Caco-2 (cell line): ENCODE measurements at places on chromosomes 11 and 22.

- peak; percentile 69 for DNase-seq
Observed at GRCh38 chr11:8871171-8871775, 39.7 kb upstream of the AKIP1 start.

- DNase-seq: no peak
Observed at GRCh38 chr11:11987503-11988022, 20.9 kb downstream of the DKK3 start.

DNA sequence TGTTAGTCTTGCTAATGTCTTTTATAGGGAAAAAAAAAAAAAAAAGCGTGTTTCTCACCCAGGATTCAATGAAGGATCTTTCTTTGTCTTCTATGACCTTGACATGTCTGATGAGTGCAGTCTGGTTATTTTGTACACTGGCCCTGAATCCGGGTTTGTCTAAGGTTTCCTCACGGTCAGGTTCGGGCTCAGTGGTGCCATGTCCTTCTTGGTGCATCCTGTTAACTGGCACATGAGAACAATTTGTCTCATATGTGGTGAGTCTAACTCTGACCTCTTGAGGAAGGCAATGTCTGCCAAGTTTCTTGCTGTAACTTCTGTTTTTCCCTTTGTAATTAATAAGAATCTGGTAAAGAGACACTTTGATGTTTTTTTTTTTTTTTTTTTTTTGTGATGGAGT is 12.5 kb downstream of the F2 start:
- no peak for DNase-seq

DNA sequence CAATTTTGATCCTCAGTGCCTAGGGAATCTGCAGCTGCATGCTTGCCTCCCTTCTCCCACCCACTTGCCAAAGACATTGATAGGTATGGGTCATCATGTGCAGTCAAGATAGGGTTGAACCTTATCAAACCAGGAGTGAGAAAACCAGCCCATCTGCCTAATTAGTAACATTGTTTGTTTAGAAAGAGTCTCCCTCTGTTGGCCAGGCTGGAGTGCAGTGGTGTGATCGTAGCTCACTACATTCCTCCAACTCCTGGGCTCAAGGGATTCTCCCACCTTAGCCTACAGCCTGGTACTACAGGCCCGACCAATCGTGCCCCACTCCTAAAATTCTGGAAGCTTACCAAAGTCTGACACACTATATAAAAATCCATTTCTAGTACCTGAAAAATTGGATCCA is 4.6 kb downstream of the C11orf71 start:
- DNase-seq: no peak

DNA sequence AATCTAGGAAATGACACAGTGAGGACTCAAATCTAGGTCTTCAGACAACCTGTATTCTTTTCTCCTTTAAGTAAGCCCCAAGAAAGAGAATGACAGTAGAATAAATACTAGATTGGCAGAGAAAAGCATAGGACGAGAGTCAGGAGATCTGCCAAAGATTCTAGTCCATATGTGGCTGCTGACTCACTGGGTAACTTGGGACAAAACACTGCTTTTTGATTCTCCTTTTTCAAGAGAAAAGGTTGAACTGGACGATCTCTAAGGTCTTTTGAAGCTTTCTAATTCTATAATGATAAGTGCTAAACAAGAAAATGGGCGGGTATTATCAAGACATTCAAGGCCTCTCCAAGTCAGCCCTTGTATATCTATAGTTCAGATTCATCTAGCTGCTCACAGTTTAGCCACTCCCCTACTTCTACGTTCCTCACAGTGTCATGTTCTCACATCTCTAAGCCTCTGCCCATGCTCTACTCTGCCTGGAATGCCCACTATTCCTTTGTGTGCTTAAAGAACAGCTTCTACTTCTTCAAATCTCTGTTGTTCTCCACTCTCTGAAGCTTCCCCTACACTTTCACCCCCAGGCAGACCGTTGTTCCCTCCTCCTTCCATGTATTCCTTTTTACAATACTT is 53.0 kb downstream of the RELT start:
- no peak for DNase-seq

GRCh38 chr11:73184953-73185671 is 33.0 kb upstream of the P2RY2 start:
- peak; percentile 85 for DNase-seq

DNA sequence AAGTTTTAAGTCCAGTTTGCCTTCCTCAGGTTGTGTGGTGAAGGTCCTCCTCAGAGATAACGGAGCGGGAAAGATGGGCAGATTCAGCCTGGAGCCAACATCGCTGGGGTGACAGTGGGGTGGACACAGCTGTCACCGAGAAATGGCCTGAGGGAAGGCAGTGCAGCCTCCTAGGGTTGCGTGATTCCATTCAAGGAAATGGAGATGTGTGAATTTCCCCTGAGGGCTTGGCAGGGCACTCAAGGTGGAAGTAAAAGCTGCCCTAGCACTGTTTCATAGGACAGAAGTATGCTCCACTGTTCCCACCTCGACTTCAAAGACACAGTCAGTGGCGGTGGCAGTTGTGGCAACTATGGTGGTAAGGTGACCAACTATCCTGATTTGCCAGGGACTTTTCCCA is 15.4 kb upstream of the CAT start:
- no peak for DNase-seq

- DNase-seq: no peak
Observed at GRCh38 chr11:65773784-65774411, 6.9 kb downstream of the AP5B1 start.

DNA sequence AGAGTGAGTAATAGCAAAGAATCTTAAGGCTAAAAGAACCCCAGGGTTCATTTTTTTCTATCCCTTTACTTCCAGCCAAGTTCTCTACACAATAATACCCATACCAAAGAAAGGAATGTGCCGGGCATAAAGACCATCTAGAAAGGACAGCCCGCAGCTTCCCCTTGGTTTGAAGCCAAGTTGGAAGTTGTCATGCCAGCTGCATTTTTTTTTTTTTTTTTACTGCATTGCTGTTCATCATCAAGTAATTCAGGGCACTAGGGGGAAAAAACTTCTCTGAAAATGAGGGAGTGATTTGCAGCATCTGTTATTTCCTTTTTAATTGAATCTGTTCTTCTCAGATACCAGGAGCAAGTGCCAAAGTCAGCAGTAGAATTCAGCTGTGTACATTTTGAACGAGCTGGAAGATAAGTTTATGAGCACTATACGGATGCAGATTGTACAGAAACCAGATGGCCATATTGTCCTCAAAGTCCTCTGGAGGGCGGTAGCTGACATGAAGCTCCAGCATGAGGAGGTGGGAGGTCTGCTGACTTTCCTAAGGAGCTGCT is 56.4 kb downstream of the UBASH3B start:
- DNase-seq: no peak

DNA sequence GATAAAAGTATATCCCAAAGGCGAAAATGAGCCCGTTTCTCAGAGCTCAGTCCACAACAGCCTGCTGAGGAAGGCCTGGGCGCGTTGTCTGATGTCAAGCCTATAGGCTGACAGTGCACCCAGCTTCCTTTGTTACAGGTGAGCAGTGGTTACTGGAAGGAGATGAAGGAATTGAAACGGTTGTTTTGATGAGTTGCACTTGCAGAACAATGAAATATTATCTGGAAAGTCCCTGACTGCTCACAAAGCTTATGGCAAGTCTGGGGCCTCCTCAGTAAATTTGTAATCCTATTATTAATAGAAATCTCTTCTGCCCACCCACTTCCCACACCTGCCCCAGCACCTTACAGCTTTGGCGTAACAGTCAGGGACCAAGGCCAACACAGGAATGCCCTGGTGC is 77.8 kb downstream of the C11orf91 start:
- no peak for DNase-seq

- no peak for DNase-seq
Observed at GRCh38 chr11:44760477-44760872, 33.7 kb downstream of the TSPAN18 start.

DNA sequence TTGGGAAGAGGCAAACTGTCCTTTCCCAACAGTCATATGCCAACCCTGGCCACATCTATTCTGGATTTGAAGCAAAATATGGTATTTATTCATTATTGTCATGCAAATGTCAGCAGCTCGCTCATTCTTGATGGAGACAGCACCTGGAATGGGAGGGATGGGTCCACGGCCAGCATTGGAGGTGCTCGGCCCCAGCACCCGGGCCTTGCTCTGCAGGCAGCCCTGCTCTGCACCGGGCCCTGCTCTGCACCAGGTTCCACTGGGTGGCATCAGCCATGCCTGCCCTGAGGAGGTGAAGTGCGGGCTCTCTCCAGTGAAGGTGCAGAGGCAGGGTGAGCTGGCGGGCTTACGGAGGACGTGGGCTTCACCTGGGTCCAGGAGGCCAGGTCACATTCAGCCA is 19.8 kb downstream of the LRP5 start:
- DNase-seq: no peak

- DNase-seq: no peak
Observed at GRCh38 chr22:38104084-38104483, 6.4 kb downstream of the BAIAP2L2 start.

GRCh38 chr11:45086526-45086925 is 59.9 kb upstream of the PRDM11 start:
- no peak for DNase-seq

DNA sequence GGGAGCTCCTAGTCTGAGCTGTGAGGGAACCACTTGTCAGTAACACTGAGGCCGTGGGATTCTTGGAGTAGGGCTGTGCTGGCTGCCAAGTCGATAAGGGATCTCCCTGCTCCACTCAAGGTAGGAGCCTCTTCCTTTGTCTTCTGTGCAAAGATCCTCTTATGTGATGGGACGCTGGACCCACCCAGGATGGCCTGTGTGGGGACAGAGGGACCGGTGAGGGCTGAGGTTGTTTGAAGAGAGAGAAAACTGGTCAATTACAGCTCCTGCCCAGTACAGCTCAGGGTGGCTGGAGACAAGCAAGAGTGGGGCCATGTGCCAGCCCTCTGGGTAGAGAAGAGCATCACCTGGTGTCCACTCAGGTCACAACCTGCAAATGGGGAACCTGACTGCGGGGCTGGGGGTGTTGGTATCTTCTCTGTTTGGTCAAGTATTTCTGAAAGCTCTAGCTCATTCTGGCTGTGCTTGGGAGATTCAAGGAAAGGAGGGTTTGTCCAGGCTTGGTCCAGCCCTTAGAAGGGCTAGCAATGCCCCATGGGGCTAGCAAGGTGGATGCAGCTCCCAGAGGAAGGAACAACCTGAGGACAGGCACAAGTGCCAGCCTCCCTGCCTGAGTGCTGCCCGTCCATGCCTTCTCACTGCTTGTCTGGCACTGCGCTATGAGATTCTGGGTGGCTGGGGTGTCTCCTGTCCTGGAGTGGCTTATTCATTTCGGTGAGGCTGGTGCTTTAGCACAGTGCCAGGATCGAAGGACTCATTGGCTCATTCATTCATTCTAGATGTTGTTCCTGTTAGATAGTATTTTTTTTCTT is 27.6 kb upstream of the BAIAP2L2 start:
- no peak for DNase-seq
